ENCODE measurements at places on chromosomes 3 and 15.

- DNase-seq, result peak; percentile 81
Observed at GRCh38 chr3:181711325-181712135, at the start of gene SOX2. TSS of gene SOX2 (plus strand) at chr3:181711925. CDS start at chr3:181712361, 436 bp downstream.

- DNase-seq, result no peak
Observed at GRCh38 chr3:24956613-24957012, 462.0 kb upstream of the THRB start.

DNA sequence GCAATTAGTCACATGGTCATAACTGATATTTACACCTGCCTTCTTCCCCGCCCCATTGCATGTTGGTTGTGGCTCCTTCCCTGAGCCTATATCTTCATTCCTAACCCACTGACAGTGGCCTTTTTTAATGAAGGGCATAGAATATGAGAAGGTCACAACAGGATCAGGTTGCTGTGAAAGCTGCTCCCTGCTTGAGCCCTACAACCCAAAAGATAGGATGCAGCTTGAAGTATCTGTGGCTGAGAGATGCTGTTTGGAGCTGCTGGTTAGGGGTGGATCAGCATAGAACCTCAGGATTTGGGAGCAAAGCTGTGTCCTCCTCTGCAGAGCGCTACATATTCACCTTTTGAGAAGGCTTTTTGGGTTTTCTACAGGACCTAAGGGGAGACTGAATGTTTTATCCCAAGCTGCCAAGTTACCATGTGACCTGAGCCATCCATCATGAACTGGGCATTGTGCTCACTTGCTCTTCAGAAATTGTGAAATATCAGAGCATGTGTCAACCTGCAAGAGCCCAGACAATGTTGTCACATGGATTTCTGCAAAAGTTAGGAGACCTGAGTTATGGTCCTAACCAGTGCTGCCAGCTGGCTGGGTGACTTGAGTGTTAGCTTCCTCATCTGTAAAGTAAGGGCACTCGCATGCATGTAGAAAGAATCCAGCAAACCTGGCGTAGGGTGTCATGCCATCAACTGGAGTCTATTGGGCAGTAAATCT lies 49.8 kb upstream of the ARL8B start:
- DNase-seq, result no peak

GRCh38 chr15:83014205-83014653 lies 2.8 kb upstream of the C15orf40 start:
- DNase-seq, result no peak

DNA sequence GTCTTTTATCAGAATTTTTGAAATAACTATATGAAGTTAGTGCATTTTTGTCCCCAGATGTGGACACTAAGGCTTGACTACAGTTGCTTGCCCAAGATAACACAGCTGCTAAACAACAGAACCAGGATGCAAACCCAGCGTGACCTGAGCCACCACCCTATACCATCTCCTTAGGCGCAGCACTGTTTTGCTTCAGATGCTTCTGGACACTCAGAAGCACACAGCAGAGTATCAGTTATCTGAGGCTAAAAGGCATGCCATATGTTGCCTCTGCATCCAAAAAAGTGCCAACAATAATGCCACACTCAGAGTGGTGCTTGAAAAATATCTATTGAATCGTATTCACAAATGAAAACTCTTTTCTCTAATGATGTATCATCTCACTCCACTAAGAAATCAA lies 24.5 kb downstream of the KCNMB2 start:
- DNase-seq, result no peak

GRCh38 chr3:27584874-27585273 lies 100.7 kb upstream of the SLC4A7 start:
- DNase-seq, result no peak

DNA sequence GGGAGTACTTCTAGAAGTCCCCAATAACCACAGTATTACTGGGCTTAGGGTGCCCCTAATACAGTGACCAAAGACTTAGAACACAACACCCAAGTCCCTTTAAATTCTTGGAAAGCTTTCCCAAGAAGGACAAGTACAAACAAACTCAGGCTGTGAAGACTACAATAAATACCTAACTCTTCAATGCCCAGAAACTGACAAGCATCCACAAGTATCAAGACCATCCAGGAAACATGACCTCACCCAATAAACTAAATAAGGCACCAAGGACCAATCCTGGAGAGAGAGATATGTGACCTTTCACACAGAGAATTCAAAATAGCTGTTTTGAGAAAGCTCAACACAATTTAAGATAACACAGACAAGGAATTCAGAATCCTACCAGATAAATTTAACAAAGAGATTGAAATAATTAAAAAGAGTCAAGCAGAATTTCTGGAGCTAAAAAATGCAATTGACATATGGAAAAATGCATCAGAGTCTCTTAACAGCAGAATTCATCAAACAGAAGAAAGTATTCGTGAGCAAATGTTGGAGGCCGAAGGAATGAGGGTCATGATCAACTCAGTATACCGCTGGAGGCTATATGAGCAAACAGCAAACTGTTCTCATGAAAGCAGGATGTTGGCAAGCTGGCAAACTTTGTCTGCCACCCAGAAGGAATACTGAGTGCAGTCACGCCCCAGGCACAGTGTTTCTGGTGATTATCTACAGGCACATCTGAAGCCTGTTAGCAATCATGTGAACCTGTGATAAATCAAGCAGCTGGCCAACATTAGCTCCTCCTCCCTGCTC lies 87.0 kb upstream of the NECTIN3 start:
- DNase-seq, result no peak

DNA sequence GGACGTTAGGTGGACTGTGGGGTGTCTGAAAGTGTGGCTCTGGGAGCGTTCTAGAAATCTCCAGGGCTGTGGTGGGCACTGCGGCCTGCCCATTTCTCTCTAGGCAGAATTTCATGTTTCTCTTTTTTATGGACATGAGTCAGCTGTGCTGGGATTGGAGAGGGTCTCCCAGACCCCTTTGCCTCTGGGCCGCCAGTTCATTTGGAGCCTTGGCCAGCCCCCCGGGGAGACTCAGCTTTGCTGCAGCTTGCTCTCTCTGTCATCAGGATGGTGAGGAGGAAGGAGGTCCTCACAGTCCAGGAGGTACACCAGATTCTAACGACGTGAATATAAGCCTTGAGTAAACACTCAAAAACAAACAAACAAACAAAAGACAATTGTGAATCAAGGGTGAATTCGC lies 149.6 kb upstream of the RGMA start:
- no peak for DNase-seq

GRCh38 chr3:20808864-20809263 lies 622.9 kb upstream of the SGO1 start:
- no peak for DNase-seq

DNA sequence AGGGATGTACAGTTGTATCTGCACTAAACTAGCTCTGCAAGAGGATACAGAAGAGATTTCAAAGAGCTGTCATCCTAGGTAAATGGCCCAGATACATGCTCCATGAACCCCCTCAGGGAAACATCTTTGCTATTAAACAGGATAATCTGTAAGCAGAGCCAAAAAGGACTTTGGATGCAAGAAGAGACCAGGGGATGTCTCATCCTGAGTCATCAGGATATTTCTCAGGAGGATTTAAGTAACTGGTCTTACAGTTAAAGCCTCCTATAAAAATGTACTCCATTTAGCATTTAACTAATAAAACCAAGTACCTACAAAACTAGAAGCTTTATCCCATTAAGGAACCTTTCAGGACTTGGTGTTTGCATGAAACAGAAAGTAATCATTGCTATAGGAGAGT lies 48.2 kb upstream of the PHLDB2 start:
- DNase-seq, result peak; percentile 88

- DNase-seq, result no peak
Observed at GRCh38 chr3:35639254-35640186, at the start of gene ARPP21. TSS of gene ARPP21 (plus strand) at chr3:35639525. CDS start at chr3:35681752, 42,227 bp downstream.

GRCh38 chr3:193229851-193230420 lies 11.1 kb upstream of the PLAAT1 start:
- no peak for DNase-seq

GRCh38 chr3:129974833-129975704 lies 549 bp downstream of the TRH start:
- DNase-seq, result no peak

DNA sequence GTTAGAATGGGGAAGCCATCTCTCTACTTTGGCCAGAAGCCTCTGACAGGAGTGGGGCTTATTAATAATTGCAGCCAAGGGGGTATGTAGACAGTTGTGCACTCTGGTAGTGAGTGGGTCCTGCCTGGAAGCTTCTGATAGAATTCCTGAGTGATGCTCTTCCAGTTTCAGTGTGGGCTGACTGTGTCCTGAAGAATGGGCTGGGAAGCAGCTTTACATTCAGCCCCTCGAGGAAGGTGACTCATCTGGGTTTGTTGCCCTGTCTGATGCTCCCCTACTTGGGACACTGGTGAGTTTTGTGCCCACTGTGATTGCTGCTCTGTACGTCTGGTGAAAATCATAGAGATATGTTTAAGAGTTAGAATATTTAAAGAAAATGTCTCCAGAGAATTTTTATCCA lies 444.7 kb upstream of the RBMS3 start:
- peak; percentile 12 for DNase-seq

DNA sequence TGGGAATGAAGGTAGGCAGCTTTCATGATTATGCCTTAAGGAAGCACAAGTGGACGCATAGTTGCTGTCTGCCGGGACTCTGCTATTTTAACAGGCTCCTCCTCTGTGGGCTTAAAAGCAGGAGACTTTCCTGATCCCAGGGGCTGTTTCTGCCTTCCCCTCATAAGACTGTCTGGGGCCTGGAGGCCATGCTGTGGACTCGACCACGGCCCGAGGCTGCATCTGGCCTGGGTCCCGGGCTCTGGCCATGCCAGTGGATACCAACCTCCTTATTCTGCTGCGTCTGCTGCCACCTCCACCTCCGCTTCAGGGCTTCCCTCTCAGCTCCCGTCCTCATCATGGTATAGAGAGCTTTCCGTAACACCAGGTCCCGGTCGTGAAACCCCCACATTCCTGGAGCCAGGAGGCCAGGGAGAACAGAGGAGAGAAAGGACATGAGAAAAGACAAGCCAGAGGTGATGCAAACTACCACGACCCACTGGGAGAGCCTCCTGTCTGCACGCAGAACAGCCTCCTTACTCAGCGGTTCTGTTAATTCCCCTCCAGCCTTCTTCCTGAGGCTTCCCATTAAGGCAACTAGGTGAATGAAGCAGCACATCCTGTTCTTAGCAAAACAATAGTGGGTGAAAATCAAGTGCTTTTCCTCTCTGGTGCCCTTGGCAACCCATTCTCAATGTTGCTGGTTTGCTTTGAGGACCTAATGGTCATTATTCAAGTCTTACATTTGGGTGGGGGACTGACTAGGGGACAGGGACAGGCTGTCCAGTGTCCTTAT lies 200.5 kb downstream of the KLF13 start:
- DNase-seq, result no peak

GRCh38 chr3:87900061-87900460 lies 158.7 kb downstream of the CGGBP1 start:
- DNase-seq, result no peak

GRCh38 chr3:155872904-155873646 lies 2.6 kb downstream of the GMPS start:
- no peak for DNase-seq

DNA sequence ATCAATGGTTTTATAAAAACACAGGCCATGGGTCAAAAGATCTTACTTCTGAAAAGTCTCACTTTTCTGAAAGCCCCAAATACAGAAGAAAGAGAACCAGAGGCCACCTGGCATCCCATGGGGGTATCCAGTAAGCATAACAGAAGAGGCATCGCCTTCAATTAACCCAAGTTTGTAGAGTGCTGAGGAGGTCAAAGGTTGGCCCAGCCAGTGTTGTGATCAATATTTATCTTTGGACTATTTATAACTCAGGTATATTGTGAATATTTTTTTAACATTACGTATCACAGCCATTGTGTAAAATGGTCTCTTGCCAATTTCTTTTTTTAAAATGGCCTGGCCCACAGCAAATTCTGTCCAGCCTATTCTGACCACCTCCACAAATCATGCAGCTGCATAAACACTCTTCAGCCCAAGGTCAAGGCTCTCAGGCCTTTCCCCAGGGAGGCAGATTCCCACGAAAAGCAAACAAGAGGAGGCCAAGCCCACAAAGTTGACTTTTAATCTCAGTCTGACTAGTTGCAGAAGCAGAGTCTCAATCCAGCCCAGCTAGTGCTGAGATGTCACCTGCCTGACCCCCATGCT lies 26.2 kb upstream of the SPTBN5 start:
- peak; percentile 50 for DNase-seq

DNA sequence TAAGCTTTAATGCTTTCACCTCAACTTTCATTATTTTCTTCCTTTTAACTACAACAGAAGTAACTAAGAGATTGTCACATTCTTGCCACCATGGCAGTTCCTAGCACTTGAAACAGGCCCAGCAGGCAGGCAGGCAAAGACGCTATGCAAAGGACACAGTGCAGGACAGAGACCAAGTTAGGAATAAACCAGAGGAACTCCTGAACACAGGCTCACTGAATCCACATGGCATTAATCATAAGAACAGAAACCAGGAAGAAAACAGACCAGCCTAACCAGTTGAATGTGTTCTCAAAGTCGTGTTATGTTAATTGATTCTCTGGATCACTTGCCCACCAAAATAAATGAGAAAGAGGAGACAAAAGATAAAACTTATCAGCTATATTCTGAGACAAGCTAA lies 397.6 kb downstream of the TBL1XR1 start:
- DNase-seq, result no peak

DNA sequence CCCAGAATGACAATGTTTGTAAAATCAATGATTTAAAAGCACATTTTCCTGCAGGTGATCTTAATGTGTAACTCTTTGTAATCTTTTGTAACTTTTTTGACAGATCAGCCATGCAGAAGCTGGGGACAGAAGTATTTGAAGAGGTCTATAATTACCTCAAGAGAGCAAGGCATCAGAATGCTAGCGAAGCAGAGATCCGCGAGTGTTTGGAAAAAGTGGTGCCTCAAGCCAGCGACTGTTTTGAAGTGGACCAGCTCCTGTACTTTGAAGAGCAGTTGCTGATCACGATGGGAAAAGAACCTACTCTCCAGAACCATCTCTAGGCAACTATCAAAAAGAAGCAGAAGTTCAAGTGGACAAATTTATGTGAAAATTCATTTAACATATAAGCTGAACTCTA lies 32.1 kb upstream of the NUDT16 start:
- no peak for DNase-seq

DNA sequence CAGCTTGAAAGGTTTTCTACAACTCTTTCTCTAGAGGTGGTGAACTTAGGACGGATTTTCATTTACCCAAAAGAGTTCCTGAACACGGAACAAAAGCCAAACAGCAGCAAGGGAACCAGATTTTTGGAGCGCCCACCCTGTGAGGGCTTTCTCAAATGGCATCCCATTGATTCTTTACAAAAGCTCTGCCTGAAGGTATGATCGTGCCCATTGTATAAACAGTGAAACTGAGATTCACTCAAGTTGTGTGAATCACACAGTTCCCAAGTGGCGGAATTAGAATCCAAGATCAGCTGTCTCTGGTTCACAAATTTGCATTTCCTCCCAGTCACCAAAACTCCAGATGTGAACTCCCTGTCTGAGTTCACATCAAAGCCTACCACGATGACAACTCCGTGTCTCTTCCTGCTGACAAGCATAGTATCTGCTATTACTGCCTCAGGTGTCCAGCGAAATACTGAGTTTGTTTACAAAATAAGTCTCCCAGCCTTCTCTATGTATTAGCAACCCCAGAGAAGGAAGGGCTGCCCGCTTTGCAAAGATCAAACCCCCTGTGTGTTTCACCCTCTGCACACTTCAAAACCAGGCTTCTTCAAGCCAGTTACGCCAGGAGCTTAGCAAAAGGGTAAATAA lies 235.9 kb upstream of the ST8SIA2 start:
- no peak for DNase-seq

Measured in fibroblast of skin of abdomen (primary cell).